ENCODE measurements at places on chromosomes 5 and 9. TPM values are rescaled to one million over a fixed set of nuclear protein-coding genes. Genes with fewer than 3 reads are reported as not detected.

GRCh38 chr5:149485655-149486615 lies 65.3 kb downstream of the CSNK1A1 start:
- H3K4me1 ChIP-seq = no peaks in the 10 kb centered on the region
- no peak overlapping the region for H3K4me3 ChIP-seq
- DNase-seq = no peak
- H3K36me3 ChIP-seq = no peaks in the 10 kb centered on the region
- no peak overlapping the region for H3K27ac ChIP-seq

DNA sequence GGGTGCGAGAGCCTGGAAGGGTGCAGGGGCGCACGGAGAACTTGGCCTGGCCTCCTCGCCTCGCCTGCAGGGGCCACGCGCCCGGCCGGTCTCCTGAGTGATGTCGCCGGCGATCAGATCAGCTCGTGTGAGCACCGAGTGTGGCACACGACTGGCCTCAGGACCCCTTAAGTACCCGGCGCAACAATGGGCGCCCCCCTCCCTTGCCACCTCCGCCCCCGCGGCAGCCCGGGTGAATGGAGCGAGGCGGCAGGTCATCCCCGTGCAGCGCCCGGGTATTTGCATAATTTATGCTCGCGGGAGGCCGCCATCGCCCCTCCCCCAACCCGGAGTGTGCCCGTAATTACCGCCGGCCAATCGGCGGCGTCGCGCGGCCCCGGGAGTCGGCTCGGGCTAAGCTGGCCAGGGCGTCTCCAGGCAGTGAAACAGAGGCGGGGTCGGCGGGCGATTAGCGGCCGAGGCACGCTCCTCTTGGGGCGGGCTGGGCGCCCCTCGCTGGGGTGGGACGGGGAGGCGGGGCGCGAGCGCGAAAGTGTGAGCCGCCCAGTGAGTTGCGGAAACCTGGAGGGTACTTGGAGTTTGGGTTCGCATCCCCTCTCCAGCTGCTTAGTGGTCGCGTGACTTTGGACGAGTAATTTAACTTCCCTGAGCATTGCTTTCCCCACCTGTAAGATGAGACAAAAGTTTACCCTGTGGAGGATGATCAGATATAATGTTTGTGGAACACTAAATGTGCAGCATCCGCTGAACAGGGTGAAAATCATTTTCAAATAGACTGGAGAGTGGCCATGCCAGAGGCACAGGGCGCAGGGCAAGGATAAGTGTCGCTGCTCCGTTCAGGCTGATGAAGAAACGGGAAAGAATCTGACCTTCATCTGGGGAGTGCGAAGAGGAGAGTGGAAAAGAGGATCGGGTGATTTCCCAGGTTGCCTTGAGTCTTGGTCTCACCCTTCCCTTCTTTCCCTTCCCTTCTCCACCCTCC lies at the start of gene NEUROG1:
NEUROG1 (minus strand) TSS at position 145 of the 982 bp plus-strand sequence. CDS start 274 bp downstream, outside the sequence.
- peaks cover 40% of the 10 kb centered on the region for H3K27me3 ChIP-seq
- no peaks in the 10 kb centered on the region for H3K4me1 ChIP-seq
- DNase-seq = no peak
- H3K36me3 ChIP-seq = no peaks in the 10 kb centered on the region

DNA sequence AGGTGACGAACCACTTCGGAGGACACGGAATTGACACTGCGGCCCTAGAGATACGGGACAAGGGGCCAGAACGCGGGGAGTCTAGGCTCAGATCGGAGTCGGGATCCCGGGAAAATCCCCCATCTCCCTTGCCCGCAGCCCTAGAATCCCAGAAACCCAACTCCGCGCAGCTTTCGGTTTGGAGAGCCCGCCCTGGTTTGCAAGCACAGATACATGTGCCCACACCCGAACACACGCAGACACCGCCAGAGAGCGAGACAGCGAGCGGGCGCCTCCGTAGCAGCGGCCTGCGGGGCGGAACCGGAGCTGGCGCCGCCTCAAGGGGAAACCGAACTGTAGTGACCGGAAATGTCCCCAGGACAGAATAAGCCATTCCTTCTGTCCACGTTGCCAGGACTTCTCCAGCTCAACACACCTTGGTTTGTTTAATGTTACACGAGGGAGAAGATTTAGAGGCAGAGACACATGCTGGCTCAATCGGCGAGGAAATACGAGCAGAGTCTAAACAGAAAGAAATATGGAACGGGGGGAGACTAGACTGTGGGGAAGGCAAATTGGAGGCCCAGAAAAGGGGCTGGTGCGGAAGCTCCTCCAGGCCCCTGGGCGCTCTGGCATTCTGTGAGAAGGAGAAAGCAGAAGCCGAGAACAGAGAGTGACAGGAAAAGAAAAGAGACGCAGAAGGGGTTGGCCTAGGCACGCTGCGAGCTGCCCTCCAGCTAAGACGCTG lies 2.9 kb upstream of the PAX5 start:
- no peak overlapping the region for H3K27ac ChIP-seq
- peaks cover 47% of the 10 kb centered on the region for H3K4me1 ChIP-seq
- H3K36me3 ChIP-seq = no peaks in the 10 kb centered on the region
- DNase-seq = peak; percentile 59

DNA sequence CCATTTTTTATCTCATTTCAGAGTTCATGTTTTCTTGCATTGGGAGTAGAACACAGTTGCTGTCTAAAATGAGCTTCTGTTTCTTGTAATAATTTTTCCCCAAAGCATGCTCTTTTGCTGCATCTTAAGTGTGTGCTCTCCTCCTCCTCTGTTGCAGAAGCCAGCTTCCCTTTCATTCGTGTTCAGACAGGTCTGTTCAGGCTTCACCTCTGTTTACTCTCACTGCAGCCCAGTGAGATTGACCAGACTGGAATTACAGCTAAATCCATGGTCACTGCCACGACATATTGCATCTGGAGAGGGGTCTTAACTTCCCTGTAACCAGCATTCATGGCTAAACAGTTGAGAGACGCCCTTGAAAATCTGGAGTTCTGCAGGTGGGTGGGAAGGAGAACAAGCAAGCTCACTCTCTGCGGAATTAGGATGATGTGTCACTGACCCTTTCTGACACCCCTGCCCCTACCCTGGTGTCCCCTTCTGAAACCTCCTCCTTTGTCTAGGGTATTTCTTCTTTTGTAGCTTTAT lies 223.2 kb downstream of the FSTL4 start:
- H3K27ac ChIP-seq = no peak overlapping the region
- DNase-seq = no peak
- H3K27me3 ChIP-seq = no peaks in the 10 kb centered on the region
- H3K4me3 ChIP-seq = no peak overlapping the region

DNA sequence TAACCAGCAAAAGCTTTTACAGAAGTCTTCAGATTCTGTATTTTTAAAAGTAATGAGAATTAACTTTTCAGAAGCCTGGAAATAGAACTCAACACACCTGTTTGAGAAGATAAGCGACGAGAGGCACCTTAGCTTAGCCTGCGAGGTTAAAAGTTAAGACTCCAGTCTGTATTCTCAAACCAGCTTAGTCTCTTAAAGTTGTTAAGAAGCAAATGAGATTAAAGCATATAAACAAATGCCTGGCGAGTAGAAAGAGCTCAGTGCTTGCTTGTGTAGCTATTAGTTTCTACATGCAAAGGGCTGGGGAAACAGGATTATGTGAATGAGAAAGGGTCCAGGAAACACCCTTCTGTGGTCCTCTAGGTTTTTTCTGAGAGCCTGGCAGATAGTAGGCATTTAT lies 51.7 kb downstream of the MTAP start:
- peaks cover 4% of the 10 kb centered on the region for H3K4me1 ChIP-seq
- no peak overlapping the region for H3K27ac ChIP-seq
- H3K4me3 ChIP-seq = no peak overlapping the region
- no peaks in the 10 kb centered on the region for H3K27me3 ChIP-seq

GRCh38 chr9:133274236-133275104 lies 531 bp downstream of the ABO start:
- no peak overlapping the region for H3K27ac ChIP-seq
- H3K4me1 ChIP-seq = peaks cover 10% of the 10 kb centered on the region
- no peak for DNase-seq
- H3K27me3 ChIP-seq = peaks cover 9% of the 10 kb centered on the region
- no peaks in the 10 kb centered on the region for H3K36me3 ChIP-seq

- H3K27me3 ChIP-seq = peaks cover 28% of the 10 kb centered on the region
- peaks cover 27% of the 10 kb centered on the region for H3K4me1 ChIP-seq
- no peaks in the 10 kb centered on the region for H3K36me3 ChIP-seq
Measured at GRCh38 chr9:34592895-34593601, 3.5 kb upstream of the CNTFR start.

DNA sequence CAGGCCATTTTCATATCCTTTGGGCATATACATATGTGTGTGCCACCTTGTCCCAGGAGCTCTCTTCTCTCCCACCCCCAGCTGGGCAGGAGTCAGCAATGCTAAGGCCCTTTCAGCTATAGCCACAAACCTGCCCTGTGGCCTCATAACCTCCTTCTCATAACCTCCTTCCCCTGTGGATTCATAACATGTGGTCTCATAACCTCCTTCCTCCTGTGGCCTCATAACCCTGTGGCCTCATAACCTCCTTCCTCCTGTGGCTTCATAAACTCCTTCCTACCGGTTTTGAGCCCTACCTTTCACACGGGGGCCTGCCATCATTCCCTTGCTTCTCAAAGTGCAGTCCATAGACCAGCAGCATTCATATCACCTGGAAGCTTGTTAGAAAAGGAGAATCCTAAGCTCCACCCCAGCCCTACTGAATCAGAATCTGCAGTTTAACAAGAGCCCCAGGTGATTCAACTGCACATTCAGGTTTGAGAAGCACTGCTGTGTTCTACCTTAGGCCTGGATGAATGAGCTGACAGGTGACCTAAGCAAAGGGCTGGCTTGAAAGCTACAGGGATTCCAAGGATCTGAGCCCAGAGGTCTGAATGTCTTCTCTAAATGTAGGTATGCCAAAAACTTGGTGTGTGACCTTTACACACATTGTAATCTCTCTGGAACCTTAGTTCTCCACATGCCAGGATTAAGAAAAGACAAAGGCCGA lies 41.9 kb upstream of the PLPP6 start:
- H3K4me3 ChIP-seq = no peak overlapping the region
- H3K27ac ChIP-seq = no peak overlapping the region
- peak; percentile 33 for DNase-seq
- H3K27me3 ChIP-seq = no peaks in the 10 kb centered on the region
- no peaks in the 10 kb centered on the region for H3K36me3 ChIP-seq

- H3K4me1 ChIP-seq = peaks cover 6% of the 10 kb centered on the region
- DNase-seq = no peak
- no peaks in the 10 kb centered on the region for H3K27me3 ChIP-seq
- H3K36me3 ChIP-seq = no peaks in the 10 kb centered on the region
- no peak overlapping the region for H3K27ac ChIP-seq
Measured at GRCh38 chr5:62689599-62690368, 111.2 kb downstream of the LRRC70 start.

DNA sequence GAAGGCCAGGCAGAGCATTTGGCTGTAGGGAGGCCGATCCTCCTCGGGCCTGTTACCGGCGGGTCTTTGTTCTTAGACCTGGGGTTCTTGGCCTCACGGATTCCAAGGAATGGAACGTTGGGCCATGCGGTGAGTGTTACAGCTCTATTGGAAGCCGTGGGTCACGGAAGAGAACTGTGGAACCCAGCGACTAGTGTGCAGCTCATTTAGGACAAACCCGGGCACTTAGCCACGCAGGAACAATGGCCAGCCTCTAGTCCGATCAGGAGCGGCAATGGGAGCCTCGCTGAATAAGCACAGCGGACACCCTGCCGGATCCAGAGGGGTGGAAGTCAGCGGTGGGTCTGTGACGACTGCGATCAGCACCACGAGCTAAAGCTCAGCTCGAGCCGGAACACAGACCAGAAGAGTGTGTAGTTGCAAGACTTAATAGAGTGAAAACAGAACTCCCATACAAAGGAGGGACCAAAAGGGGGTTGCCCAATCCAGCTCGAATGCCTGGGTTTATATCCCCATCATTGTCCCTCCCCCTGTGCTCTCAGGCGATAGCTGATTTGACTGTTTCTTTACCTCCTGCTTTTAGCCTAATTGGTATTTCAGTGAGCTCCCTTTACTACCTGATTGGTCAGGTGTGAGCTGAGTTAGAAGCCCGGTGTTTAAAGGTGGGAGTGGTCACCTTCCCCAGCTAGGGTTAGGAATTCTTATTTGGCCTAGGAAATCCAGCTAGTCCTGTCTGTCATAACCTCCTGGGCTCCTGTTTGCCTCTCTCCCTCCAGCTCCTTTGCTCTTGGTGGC lies 53.7 kb upstream of the RPL26L1 start:
- H3K27me3 ChIP-seq = no peaks in the 10 kb centered on the region
- H3K4me3 ChIP-seq = no peak overlapping the region
- H3K4me1 ChIP-seq = no peaks in the 10 kb centered on the region
- no peak overlapping the region for H3K27ac ChIP-seq
- H3K36me3 ChIP-seq = peaks cover 7% of the 10 kb centered on the region

DNA sequence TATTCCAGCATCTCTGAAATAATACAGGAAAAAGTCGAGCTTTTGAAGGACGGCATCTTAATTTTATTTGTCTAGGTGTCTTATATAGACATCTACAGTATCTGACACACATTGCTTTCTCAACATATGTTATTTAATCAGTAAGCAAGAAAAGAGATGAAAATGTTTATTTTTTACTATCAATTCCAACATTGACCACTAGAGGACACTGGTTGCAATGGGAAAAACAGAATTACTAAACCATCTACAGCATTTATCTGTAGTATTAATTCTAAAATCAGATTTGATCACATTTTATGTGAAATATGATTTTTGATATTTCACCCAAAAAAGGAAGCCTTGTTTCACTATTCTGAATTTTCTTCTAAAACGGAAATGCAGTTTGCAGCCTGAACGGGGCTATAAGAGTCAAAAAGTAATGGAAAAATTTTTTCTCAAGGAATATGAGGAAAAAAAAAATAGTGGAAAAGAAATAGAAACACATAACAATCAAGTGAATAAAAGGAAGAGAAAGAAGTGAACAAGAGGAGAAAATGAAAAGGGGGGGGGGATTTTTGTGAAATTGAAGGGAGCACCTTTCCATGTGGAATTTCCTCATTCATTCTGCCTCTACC lies 98.6 kb downstream of the OSTF1 start:
- no peak overlapping the region for H3K4me3 ChIP-seq
- peak; percentile 43 for DNase-seq
- no peak overlapping the region for H3K27ac ChIP-seq

- no peaks in the 10 kb centered on the region for H3K27me3 ChIP-seq
- H3K4me3 ChIP-seq = no peak overlapping the region
- H3K27ac ChIP-seq = no peak overlapping the region
- DNase-seq = no peak
Measured at GRCh38 chr5:124962735-124963134, 216.3 kb upstream of the ZNF608 start.

DNA sequence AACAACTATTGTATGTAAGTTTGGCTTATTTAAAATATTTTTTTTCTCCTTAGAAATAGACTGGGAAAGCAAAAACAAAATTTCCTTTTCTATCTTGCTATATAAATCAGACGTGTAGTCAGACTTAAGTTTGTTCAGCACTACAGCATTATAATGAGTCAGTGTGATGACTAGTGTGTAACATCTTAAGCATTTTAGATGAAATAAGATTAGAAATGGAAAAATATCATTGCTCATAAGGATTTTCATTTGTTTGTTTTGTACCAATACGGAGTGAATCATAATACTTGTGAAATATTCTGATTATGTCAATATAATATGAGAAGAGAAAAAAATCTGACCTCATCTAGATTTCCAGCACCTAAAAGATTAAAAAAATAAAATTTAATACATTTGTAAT lies 64.7 kb upstream of the RICTOR start:
- H3K4me1 ChIP-seq = peaks cover 10% of the 10 kb centered on the region
- no peak overlapping the region for H3K4me3 ChIP-seq
- peaks cover 91% of the 10 kb centered on the region for H3K36me3 ChIP-seq
- no peak for DNase-seq

- no peaks in the 10 kb centered on the region for H3K4me1 ChIP-seq
- H3K36me3 ChIP-seq = no peaks in the 10 kb centered on the region
- H3K4me3 ChIP-seq = no peak overlapping the region
- DNase-seq = no peak
- H3K27ac ChIP-seq = no peak overlapping the region
Measured at GRCh38 chr5:104512063-104512825, 949.7 kb upstream of the NUDT12 start.

Gene GMCL2
- total RNA-seq = not detected

Gene ECM2
- total RNA-seq = not detected

Gene REEP2
- not detected for total RNA-seq
